Hippocampal formation (tissue), 2 donors: ENCODE measurements at places on chromosomes 3 and 15.

DNA sequence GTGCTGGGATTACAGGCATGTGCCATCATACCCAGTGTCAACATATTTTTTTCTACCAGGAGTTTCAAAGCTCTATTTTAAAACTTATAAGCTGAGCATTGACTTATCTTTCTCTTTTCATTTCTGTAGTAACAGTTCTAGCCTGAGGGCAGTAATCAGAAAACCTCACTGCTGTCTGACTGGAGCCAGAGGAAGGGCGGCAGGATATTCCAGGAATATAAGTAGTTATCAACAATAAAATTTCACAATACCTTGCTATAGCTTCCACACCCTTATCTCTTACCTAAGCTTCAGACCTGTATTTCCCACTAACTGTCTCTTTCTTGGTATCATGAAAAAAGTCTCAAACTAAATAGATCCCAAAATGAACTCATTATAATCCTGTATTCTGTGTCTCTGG, 5.1 kb upstream of the NEDD4 start:
- DNase-seq, result no peak

DNA sequence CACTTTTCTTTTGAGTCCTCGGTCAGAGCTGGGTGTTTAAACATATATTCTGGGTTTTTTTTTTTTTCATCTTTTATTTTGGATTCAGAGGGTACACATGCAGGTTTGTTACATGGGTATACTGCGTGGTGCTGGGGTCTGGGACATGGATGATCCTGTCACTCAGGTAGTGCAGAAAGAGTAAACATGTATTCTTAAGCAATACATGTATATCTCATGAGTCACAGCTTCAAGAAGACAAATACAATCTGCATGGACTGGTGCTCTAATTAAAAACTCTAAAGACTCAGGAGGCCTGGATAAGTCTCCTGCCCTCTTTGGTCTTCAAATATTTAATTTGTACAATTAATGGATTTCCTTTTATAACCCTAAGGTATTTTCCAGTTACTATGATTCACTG, 50.6 kb upstream of the PHLDB2 start:
- DNase-seq, result no peak

GRCh38 chr3:4520033-4520816, 27.1 kb downstream of the ITPR1 start:
- DNase-seq, result no peak

DNA sequence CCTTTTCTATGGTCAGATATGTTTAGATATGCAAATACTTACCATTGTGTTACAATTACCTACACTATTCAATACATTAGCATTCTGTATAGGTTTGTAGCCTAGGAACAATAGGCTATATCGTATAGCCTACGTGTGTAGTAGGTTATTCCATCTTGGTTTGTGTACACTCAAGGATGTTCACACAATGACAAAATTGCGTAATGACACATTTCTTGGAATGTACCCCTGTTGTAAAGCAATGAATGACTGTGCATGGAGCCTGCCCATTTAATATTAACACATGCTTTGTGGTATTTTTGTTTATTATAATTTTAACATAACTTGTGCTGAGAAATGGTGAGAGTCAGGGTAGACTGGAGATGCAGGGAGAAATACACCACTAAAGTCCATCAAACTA, 154.9 kb downstream of the LEKR1 start:
- DNase-seq, result no peak

GRCh38 chr3:51680663-51681230, 9.7 kb downstream of the TEX264 start:
- DNase-seq, result no peak

- no peak for DNase-seq
Measured at GRCh38 chr3:122992676-122993075, 34.9 kb downstream of the SEMA5B start.

DNA sequence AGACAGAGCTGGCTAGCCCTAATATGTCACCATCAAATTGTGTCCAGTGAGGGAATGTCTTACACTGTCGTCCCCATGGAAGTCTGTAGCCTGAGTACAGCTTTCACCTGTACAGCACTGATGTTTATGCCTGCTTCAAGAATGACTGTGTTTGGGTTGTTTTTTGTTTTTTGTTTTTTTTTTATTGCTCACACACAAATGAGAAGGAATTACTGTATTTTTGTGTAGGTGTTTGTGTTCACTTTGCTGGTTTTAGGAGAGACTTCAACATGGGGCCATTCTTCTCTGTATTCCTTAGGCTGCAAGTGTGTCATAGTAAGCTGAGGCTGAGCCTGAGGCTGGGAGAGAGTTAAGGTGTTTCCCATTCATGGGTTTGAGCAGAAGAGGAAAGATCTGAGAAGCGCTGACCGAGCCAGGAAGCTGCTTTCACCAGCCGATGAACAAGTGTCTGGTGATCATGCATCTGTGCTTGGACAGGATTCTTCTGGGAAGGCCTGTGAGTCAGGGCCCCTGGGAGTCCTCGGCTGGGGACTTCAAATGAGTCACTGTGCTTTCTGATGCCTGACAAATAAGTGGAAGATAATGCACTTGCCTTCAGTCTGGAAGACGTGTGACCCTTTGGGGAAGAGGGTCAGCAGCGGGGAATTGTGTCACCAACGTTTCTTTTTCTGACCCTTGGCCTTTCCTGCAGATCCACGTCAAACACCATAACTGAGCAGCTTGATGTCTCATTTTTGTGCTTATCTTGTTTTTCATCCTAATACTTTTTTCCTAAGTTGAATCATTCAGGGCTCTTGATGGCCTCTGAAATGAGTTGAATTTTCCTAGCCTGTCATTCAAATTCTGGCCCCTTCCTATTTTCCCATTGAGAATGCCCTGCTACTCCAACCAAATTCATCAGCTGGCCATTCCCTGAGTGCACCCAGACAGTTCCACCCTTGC, 36.7 kb upstream of the ZBTB38 start:
- no peak for DNase-seq

DNA sequence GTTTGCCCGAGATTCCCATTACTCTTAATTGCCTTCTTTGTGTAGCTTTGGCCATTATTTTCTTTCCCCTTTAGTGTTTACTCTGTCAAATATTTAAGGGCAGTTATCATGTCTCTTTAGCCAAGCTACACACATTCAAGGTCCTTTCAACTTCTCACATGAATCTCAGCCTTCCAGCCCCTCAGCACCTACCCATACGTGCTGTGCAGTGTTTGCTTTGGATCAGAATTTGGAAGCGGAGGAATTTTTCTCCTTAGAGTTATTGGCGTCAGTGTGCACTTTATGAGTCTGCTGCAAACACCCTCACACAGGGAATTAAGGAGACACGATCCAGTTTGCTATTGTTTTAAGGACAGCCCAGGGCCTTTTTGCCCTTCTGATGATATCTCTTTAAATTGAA, 231.6 kb downstream of the CACNA2D3 start:
- DNase-seq, result no peak

DNA sequence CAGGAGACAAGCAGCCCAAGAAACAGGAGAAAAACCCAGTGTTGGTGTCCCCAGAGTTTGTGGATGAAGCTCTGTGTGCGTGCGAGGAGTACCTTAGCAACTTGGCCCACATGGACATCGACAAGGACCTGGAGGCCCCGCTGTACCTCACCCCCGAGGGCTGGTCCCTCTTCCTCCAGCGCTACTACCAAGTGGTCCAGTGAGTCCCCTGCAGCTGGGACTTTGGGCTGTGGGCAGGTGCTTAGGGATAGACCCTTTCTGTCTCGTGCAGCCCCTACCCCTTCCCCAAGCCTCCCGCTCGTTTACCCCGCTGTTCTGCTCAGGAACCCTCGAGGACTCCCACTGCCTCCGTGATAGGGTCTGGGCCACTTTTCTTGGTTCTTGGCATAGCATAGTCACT, 10.5 kb downstream of the TTLL3 start:
- DNase-seq, result no peak

DNA sequence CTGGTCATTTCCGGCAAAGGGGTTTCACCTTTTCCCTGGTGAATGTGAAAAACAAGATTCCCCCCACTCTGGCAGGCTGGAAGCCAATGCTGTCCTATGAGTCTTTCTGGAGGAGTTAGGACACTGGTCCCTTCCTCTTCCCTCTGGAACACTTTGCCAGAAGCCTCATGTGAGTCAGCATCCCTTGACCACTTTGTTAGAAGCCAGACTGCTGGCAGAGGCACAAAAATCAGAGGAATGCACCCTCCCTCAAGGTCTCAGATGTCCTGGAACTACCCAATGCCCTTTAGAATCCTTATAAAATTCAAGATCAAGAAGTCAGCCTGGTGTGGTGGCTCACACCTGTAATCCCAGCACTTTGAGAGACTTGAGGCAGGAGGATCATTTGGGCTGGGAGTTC, 26.6 kb downstream of the ITGB5 start:
- DNase-seq, result no peak

DNA sequence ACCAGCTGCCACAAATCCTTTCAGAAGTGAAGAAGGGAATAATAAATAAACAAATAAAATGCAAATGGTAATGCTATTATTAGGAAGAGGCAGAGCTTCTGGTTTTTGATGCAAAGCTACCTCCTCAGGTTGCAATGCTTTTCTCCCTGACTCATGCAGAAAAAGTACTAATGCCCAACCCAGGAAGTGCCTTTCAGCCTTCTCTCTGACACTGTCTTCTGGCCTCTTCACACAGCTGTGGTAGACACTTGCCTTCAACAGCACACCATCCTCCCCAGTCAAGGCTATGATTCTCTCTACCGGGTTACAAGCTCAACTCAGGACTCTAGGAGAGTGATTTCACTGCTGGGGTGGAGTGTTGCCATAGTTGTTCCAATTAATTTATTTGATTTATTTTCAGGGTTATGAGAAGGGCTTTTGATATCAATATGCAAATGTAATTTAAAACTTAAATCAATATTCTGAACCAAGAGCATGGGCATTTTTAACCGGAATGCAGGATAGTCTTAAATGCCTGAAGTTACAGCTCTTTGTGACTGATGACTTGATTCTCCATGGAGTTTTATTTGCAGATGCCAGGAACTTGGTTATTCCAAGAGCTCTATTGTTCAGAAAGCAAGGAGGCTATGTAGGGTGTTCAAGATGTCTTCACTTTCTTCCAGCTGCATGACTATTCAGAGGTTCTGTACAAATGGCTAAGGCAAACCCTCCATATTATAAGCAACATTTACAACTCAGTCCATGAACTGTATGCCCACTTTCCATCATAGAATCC, 27.1 kb upstream of the GALNT15 start:
- no peak for DNase-seq

- DNase-seq, result no peak
Measured at GRCh38 chr3:111595232-111595631, at the start of gene ZBED2. Gene ZBED2 (minus strand): TSS chr3:111595346. CDS start chr3:111594201, 1,145 bp downstream.

GRCh38 chr15:69469467-69470201, 17.0 kb downstream of the RPLP1 start:
- no peak for DNase-seq

GRCh38 chr3:50112462-50112861, 23.7 kb downstream of the RBM5 start:
- no peak for DNase-seq

GRCh38 chr15:66944121-66944520, 121.3 kb upstream of the SMAD3 start:
- no peak for DNase-seq

GRCh38 chr3:169657351-169658124, 6.0 kb downstream of the MECOM start:
- DNase-seq, result no peak

GRCh38 chr15:73897441-73898261, 24.3 kb downstream of the TBC1D21 start:
- no peak for DNase-seq

DNA sequence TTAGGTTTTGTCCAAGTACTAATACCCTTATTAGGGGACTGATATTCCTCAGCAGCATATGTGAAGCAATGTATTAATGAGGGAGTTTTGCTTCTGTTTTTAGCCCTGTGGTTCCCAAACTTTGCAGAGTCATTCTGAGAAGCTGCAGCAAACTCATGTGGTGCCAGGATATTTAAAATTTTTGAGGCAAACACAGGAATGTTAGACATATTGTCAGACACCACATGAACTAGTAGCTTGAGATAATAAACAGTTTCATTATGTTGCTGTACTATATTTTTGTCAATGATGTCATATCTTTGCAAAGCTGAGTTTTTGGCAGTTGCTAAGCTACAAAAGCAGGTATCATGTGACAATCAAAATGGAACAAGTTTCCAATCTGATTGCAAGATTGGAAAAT, 36.6 kb downstream of the ATP6V1A start:
- DNase-seq, result no peak

DNA sequence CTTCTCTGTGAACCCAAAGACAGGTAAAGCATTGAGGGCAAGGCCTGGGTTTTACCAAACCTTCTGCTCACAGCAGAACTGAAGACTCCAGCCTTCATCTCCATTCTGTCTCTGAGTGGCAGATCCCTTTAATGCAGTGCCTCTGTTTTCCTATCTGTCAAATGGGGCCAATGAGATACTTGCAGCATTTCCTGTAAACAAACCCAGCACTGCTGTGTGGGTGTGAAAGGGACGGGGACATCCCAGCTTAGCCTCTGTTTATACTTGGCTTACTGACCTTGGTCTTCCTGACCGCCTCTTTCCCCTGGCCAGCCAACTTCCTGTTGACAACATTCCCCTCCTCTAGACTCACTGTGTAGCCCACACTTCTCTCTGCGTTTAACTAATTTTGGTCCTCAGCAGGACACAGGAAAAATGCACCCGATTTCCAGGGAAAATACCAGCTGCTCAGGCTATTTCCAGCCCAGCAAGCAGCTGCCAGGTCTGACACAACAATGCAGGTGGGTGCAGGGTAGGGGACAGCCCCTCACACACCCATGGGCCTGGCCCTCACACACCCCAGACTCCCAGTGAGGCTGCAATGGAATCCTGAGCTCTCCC, 105.9 kb upstream of the HERC1 start:
- DNase-seq, result no peak

DNA sequence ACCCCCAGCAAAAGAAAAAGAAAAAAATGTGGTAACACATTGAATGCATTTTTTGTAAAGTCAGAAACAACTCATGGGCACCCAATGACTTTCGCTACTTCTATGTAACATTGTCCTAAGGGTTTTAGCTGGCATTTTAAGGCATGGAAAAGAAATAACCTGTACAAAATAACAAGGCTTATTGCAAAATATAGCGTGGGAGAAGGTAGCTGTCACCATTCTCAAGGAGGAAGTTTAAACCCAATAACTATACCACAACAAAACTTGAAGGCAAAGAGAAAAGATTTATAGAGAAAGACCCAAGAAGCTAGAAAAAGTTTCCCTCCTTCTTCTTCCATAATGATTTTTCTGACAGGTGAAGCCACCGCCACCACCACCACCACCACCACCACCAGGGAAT, 55.7 kb upstream of the ACP3 start:
- DNase-seq, result no peak
